Upper lobe of left lung (tissue), 6 donors: ENCODE measurements at places on chromosomes 1 and 21.

DNA sequence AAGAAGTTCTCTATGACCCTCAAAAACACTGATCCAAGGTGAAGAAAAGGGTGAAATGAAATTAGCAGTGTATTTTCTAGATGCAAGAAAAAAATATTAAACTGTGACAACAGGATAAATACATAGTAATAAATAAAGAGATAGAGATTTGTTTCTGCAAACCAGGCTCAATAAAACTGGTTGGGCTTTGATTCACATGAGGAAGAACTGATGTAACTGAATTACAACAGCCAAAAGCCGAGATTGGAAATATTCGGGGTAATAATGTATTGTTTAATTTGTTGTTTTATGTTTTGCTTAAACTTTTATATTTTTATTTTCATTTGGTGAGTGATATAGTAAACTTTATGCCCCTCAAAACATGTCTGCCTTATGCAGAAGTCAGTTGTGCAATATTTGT lies 285.0 kb downstream of the BRINP3 start:
- H3K36me3 ChIP-seq: no peaks in the 10 kb centered on the region
- H3K27ac ChIP-seq: no peak overlapping the region
- no peaks in the 10 kb centered on the region for H3K4me1 ChIP-seq
- DNase-seq: no peak
- no peak overlapping the region for H3K4me3 ChIP-seq

GRCh38 chr1:107264007-107264406 lies 123.2 kb downstream of the NTNG1 start:
- H3K27me3 ChIP-seq: no peaks in the 10 kb centered on the region
- no peaks in the 10 kb centered on the region for H3K36me3 ChIP-seq
- no peaks in the 10 kb centered on the region for H3K4me1 ChIP-seq
- no peak overlapping the region for H3K27ac ChIP-seq
- DNase-seq: no peak

- no peak overlapping the region for H3K27ac ChIP-seq
- no peaks in the 10 kb centered on the region for H3K4me1 ChIP-seq
- H3K36me3 ChIP-seq: no peaks in the 10 kb centered on the region
- DNase-seq: no peak
- H3K4me3 ChIP-seq: no peak overlapping the region
Observed at GRCh38 chr1:70617728-70618127, 206.7 kb downstream of the CTH start.

DNA sequence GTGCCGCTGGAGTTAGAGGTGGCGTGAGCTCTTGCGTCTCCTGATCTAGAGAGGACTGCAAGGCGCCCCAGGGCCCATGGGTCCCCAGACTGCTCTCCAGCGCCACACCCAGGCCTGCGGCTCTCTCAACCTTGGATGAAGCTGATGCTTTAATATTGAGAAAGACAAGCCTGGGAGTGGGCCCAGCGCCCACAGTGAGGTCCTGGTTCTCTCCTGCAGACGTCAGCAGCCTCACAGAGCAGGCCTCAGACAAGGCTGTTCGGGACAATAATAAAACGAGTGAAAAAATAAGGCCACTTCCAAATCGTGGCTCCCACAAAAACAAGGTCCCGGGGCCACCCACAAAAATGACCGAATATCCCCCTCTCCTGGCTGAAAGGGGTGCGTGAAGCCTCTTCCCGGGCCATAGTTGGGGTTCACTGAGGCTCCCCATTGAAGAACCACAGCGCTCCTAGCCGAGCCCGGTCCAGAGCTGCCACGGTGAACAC lies 6.0 kb upstream of the DNMT3L start:
- no peak overlapping the region for H3K4me3 ChIP-seq
- DNase-seq: no peak
- H3K4me1 ChIP-seq: no peaks in the 10 kb centered on the region

GRCh38 chr1:181257117-181257516 lies 168.6 kb downstream of the IER5 start:
- no peak overlapping the region for H3K27ac ChIP-seq
- no peaks in the 10 kb centered on the region for H3K4me1 ChIP-seq
- H3K4me3 ChIP-seq: no peak overlapping the region
- no peak for DNase-seq
- no peaks in the 10 kb centered on the region for H3K27me3 ChIP-seq
